ENCODE measurements at places on chromosomes 2 and 18.

DNA sequence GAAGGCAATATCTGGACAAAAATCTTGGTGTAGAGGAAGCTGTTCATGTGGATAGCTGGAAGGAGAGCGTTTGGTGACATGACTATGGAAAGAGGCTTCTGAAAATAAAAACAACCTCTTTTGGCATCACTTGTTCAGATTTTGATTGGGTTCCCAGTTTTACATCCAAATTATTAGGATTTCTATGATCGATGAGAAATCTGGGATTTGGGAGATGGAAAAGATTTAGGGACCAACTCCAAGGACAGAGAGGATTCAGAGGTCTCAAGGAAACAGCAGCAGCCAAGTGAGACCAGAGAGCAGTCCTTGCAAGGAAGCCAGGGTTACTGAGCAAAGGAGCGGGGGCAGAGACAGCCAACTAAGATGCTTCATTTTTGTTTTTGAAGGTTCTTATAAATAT lies 441.7 kb downstream of the TRIB2 start:
- DNase-seq: no peak

GRCh38 chr18:34222307-34223163 lies 2.2 kb downstream of the NOL4 start:
- no peak for DNase-seq

GRCh38 chr18:60549338-60549960 lies 176.9 kb upstream of the MC4R start:
- DNase-seq: peak; percentile 83

DNA sequence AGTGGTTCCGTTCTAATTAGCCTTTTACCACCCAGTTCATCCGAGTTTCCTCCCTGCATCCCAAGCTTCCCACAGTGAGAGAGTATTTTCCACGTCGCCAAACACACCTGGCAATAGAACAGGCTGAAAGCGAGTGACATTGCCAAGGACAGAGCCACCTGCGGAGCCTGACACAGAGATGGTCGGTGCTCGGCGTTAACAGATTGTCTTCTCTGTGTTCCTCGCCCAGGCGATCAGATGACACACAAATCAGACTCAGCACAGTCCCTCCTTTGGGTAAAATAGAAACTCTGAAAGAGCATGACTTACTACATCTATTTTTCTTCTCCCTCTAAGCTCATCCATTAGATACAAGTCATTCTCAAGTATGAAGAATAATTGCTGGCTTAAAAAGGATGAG lies 107.7 kb downstream of the CD226 start:
- no peak for DNase-seq

GRCh38 chr2:225948903-225949302 lies 549.4 kb downstream of the NYAP2 start:
- no peak for DNase-seq

DNA sequence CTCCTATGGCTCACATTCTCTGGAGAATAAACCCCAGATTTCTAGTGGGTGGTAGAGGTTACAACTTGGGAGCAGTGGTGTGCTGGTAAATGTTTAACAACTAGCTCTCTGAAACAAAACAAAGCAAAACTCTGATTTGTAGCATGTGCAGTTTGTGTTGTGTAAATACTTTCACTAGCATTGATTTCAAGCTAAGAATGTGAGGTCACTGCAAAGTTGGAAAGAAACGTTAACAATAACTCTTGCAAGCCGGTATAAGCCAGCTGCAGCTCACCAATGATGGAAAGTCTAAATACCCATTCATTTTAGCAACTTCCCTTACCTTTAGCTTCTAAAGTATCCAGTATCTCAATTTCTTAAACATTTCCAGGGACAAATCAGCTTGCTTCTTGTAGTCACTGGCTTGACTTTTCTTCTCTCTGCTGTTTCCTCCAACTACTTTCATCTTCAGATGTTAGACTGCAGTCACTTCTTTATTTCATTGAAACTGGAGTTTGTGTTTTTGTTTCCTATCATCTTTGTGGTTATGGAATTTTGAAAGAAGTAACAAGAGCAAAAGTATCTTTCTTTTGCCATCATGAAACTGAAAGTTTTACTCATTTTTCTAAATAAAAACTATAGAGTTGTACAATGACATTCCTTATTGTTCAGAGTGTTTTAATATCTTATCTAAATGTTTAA lies 140.2 kb downstream of the PLCL1 start:
- no peak for DNase-seq

DNA sequence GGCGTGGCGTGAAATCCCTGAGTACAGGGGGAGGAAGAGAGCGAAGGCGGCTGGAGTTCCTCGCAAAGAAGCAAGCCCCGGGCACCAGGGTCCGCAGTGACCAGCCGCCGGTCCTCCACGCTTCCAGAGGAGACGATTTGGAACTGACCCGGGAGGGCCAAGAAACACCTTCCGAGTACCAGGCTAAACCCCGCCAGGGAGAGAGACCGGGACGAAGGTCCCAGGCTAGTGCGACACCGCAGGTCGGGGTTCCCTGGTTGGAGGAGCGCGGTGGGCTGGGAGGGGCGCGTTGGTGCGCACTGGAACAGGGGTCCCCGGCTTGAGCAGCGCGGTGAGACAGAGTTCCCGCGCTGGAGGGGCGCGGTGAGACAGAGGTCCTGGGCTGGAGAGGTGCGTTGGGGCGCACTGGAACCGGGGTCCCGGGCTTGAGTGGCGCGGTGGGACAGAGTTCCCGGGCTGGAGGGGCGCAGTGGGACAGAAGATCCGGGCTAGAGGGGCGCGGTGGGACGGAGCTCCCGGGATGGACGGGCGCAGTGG lies 901 bp downstream of the WDFY1 start:
- no peak for DNase-seq

- no peak for DNase-seq
These were observed 6.5 kb downstream of the RBBP8 start for GRCh38 chr18:22939649-22940048.

GRCh38 chr2:237064203-237065070 lies 21.3 kb upstream of the COPS8 start:
- DNase-seq: no peak

DNA sequence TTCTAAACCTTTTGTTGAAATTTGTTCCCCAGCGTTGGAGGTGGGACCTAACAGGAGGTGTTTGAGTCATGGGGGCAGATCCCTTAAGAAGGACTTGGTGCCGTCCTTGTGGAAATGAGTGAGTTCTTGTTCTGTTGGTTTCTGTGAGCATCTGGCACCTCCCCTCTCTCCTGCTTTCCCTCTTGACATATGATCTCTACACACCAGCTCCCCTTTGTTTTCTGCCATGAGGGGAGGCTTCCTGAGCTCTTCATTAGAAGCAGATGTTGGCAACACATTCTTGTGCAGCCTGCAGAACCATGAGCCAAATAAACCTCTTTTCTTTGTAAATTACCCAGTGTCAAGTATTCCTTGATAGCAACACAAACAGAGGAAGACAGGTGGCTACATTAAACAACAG lies 23.8 kb downstream of the NABP1 start:
- DNase-seq: no peak

DNA sequence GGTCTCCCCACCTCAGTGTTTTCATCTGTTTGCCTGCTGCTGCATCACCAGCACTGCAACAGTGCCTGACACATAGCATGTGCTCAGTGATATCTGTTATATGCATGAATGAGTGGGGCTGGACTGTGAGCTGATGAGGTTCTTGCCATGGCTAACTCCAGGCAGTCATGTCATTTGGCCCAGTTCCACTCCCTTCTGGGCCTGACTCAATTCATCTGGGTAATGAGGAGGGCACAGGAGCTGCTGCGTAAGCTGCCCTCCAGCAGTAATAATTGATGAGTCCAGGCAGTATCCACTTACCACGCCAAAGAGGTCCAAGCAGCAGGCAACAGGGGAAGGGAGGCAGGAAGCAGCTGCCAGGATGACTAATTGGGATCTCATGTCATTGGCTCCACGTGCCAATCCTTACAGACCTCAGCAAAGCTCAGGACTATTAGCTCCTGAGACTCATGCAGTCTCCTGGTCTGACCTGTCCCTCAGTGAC lies 34.1 kb upstream of the MAT2A start:
- DNase-seq: no peak

DNA sequence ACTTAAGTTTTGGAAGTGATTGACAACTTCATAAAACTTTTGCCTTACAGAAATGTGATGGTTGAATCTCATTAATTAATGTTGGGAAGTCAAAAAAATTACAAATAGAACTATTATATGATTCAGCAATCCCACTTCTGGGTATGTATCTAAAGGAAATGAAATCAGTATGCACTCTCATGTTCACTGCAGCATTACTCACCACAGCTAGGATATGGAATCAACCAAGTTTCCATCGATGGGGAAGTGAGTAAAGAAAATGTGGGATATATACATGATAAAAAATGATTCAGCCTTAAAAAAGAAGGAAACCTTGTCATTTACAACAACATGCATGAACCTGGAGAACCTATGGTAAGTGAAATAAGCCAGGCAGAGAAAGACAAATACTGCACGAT lies 112.4 kb upstream of the WDR75 start:
- peak; percentile 67 for DNase-seq

DNA sequence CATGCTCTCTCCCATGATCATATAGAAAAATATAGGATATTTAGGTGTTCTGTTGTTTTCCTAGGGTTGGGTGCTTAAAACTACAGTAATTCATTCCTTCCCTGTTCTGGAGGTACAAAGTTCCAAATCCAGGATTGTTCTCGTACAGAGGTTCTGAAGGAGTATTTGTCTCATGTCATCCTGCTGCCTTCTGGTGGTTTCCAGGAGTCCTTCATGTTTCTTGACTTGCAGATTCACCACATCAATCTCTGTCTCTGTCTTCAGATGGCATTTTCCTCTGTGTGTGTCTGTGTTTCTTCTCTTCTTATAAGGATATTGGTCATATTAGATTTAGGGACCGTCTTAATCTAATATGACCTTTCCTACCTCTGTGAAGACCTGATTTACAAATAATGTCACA lies 397.9 kb downstream of the NYAP2 start:
- no peak for DNase-seq

DNA sequence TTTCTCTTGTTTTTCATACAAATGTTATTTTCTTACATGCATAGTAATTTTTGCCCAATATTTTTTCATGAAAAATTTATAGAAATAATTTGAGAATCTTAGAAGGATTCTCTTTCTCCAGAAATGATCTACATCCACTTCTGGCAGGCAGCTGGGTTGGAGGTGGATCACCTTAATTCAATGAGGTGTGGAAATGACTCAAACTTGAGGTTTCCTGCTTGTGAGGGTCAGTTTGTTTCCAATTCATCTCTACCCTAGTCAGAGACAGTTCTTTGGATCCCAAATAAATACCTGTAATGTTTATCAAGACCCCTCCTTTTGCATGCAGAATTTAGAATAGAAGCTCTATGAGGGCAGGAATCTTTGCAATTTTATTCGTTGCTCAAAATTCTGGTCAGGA lies 35.0 kb upstream of the DYNAP start:
- no peak for DNase-seq

DNA sequence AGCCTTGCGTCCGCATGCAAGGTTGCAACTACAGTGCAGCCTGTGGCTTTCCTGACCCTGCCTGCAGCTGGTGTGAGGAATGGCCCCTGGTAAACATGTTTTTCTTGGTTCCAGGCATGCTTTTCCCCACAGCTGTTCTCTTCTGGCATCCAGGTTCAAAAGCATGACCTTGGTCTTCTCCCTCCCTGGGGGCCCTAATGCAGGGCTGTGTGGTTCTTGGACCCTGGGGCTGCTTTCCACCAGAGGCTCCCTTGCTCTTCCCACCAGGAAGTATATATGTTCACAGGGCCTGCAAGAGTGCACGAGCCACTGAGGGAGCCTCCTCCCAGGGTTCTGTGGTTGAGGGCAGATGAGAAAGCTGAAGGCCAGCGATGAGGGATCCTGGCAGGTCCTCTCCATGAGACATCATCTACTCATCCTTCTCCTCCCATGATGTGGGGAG lies 125.9 kb downstream of the BCL2L11 start:
- DNase-seq: no peak

DNA sequence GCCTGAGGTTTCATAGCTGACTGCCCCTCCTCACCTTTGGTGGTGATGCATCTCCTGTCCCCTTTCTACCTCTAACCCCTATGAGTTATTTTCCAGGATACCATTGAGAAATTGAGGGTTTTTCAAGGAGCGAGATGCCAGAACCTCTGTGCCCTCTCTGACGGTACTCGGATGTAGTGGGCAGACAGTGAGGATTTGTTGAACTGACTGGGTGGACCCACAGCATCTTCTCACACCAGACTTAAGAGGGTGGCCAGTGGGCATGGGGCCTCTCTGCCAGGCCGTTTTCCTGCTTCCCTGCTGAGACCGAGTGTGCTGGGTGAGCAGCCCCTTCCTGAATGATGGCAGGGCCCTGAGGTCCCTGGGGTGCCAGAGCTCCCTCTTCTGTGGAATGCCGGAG lies 46.3 kb downstream of the ARHGEF4 start:
- DNase-seq: no peak

- no peak for DNase-seq
These were observed 1656.7 kb upstream of the NXPH2 start for GRCh38 chr2:140436936-140437335.

- DNase-seq: no peak
These were observed 5.8 kb downstream of the GPR55 start for GRCh38 chr2:230919240-230919639.

DNA sequence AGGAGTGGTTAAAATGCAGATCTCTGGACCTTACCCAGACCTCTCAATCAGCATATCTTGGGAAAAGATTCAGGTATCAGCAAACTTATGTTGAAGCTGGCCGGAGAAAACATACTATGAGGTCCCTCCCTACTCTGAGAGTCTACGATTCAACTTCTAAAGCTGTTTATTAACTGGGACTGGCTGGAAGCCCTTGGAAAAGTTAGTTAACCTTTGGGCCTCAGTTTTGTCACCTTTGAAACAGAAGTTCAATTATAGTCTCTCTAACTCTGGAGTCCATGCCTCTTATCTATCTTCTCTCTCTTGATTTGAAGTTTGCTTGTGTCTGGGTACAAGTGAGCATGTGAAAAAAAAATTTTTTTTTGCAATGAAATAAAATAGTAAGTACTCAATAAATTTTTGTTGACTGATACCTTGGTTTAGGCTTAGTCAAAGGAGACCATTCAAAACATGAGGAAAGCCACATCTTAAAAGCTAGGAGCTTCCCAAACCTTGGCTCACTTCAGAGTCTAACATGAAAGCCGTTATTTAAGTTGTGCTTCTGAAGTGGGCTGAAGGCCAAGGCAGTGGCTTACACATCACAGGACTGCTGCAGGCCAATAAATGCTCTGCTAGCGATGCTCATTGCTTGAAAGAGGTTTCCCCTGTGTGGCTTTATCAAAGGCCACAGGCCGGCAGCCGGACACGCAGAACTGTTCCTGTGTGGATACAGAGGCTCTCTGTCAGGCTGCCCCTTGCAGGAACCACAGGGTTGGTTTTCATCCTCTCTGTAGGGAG lies 110.6 kb upstream of the FAM136A start:
- no peak for DNase-seq

DNA sequence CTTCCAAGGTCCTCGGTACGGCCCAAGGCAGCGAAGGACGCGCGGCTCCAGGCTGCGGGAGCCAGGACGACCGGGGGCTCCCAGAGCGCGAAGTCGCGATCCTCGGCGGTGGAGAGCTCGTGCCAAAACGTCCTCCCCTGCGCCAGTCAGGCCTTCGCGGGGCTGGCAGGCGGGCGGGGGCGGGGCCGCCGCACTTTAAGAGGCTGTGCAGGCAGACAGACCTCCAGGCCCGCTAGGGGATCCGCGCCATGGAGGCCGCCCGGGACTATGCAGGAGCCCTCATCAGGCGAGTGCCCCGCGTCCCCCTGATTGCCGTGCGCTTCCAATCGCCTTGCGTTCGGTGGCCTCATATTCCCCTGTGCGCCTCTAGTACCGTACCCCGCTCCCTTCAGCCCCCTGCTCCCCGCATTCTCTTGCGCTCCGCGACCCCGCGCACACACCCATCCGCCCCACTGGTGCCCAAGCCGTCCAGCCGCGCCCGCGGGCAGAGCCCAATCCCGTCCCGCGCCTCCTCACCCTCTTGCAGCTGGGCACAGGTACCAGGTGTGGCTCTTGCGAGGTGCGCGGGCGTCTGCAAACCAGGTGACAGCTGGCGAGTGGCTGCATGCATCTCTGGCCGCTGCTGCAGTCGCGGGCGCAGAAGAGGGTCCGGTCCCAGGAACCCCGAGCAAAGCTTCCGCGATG lies at the start of gene CIDEA:
CIDEA (plus strand) TSS at position 226 of the 684 bp plus-strand sequence; CDS start at position 249, 23 bp downstream.
- peak; percentile 64 for DNase-seq

Measured in cardiac muscle cell (in vitro differentiated cells and primary cell).